Activated naive CD4-positive, alpha-beta T cell treated with anti-CD3 and anti-CD28 coated beads, Interleukin-2, amount 10 ng/mL, durations not matched to agents 7 days and 5 days (primary cell): ENCODE measurements at places on chromosomes 5 and 9.

DNA sequence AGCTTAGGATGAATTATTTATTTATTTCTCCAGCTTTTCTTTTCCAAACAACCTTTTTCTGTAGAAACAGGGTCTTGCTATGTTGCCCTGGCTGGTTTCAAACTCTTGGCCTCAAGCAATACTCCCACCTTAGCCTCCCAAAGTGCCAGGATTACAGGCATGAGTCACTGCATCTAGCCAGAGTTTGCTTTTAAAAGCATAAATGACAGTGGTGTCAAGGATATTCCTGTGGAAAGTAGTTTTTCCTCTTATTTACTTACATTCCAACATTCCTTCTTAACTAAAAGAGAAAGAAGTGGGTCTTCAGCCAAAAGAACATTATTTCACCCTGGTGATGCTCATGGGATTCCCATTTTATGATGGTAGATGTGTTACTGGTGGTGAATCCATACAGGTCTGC is 62.4 kb downstream of the GRIA1 start:
- no peak for DNase-seq
- no peak overlapping the region for H3K4me3 ChIP-seq
- no peaks in the 10 kb centered on the region for H3K27me3 ChIP-seq
- no peak overlapping the region for H3K27ac ChIP-seq
- peaks cover 8% of the 10 kb centered on the region for H3K4me1 ChIP-seq

- H3K27me3 ChIP-seq: peaks cover 13% of the 10 kb centered on the region
- no peaks in the 10 kb centered on the region for H3K4me1 ChIP-seq
- no peaks in the 10 kb centered on the region for H3K36me3 ChIP-seq
These were observed 130.1 kb upstream of the EPB41L4A start for GRCh38 chr5:112549127-112549526.

GRCh38 chr5:154535535-154535934 is 57.5 kb upstream of the HAND1 start:
- no peaks in the 10 kb centered on the region for H3K4me1 ChIP-seq
- H3K36me3 ChIP-seq: no peaks in the 10 kb centered on the region
- no peak overlapping the region for H3K4me3 ChIP-seq
- H3K27me3 ChIP-seq: peaks cover 4% of the 10 kb centered on the region

DNA sequence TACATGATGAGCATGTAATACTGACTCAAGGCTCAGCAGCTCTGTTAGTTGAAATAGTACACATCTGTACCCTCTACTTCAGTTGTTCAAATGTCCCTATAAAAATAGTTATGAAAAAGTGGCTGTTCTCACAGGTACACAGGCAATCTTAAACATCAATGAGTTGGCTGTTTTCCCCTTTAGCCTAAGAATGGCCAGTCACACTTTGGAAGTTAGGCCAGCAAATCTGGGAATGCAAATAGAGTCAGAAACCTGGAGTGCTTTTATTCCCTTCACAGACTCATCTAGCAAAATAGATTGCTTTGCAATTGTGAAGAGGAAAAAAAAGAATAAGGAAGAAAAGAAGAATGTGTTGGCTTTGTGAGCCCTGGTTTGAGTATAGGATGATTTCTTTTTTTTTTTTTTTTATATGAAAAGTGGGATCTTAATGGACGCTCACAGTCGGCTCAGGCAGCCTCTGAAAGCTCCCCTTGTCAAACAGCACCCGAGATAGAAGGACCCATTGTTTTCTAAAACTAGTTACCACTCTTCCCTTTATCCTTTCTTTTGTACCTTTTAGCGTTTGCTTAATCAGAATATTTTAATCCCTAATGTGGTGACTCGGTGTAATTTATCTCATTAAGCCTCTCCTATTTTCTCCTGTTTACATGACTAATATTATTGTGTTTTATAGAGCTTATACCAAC is 27.9 kb upstream of the TLE1 start:
- H3K4me1 ChIP-seq: no peaks in the 10 kb centered on the region
- H3K36me3 ChIP-seq: no peaks in the 10 kb centered on the region
- no peaks in the 10 kb centered on the region for H3K27me3 ChIP-seq
- H3K4me3 ChIP-seq: no peak overlapping the region
- no peak overlapping the region for H3K27ac ChIP-seq

GRCh38 chr5:135393691-135394090 is 5.3 kb downstream of the MACROH2A1 start:
- H3K4me1 ChIP-seq: peaks cover 71% of the 10 kb centered on the region
- no peaks in the 10 kb centered on the region for H3K27me3 ChIP-seq
- H3K4me3 ChIP-seq: no peak overlapping the region
- peaks cover 49% of the 10 kb centered on the region for H3K36me3 ChIP-seq
- H3K27ac ChIP-seq: no peak overlapping the region

GRCh38 chr9:86286278-86286677 is 3.9 kb upstream of the ISCA1 start:
- H3K4me1 ChIP-seq: peaks cover 16% of the 10 kb centered on the region
- peaks cover 5% of the 10 kb centered on the region for H3K36me3 ChIP-seq
- no peak overlapping the region for H3K27ac ChIP-seq
- H3K4me3 ChIP-seq: no peak overlapping the region
- no peak for DNase-seq

DNA sequence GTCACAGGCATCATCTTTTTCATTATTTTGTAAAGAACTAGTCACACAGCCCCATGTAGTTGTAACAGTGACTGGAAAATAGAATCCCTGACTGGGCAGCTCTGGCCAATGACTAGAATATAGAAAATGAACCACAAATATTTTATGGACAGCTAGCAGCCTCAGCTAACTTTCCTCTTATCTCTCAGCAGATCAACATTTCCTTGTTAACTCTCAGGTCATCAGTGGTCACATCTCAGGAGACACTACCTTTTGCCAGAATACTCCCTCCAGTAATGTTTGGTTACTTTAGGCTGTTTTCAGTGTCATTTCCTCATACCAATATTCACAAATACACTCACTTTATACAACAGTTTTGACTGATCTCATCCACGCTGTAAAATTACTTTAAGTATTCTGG is 43.9 kb downstream of the FAM169A start:
- no peak overlapping the region for H3K4me3 ChIP-seq
- H3K36me3 ChIP-seq: no peaks in the 10 kb centered on the region
- no peak overlapping the region for H3K27ac ChIP-seq
- no peaks in the 10 kb centered on the region for H3K27me3 ChIP-seq
- no peak for DNase-seq

DNA sequence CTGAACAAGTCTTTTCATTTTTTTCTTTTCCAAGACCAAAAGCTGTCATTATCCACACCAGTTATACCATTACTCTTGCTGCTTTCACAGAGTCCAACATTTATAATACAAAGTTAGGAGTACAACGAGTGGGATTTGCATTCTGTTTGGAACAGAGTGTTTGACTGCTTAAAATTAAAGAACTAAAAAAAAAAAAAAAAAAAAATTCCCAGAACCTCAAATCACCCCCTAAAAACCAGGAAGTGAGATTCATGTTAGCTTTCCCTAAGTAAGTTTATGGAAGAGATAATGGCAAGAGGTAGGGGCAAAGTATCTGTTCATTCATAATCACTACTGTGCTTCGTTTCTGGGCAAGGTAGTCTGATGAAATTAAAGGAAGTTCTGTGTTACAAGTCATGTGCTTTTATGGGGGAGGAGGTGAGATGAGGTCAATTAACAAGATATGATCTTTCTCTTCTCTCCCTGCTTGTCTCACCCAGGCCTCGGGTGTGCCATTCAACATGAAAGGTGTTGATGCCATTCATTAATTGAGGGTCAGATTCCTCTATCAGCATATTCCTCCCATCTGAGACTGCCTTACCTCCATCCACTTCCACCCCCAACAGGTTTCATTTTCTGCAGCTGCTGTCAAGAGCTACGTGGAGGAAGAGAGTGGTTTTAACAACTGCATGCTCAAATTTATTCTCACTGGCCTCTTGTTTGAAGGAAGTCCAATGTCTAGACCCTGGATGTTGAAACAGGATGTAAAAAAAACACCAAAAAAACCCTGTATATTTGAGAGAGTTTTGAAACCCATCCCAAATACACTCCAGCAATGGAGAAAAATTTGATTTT is 58.1 kb downstream of the MARCHF3 start:
- H3K27me3 ChIP-seq: peaks cover 4% of the 10 kb centered on the region
- H3K4me3 ChIP-seq: peak overlapping the region; percentile 51
- H3K4me1 ChIP-seq: peaks cover 39% of the 10 kb centered on the region

GRCh38 chr9:3447788-3448187 is 78.0 kb downstream of the RFX3 start:
- no peak for DNase-seq
- H3K27me3 ChIP-seq: no peaks in the 10 kb centered on the region
- no peaks in the 10 kb centered on the region for H3K4me1 ChIP-seq
- H3K4me3 ChIP-seq: no peak overlapping the region
- H3K36me3 ChIP-seq: no peaks in the 10 kb centered on the region

DNA sequence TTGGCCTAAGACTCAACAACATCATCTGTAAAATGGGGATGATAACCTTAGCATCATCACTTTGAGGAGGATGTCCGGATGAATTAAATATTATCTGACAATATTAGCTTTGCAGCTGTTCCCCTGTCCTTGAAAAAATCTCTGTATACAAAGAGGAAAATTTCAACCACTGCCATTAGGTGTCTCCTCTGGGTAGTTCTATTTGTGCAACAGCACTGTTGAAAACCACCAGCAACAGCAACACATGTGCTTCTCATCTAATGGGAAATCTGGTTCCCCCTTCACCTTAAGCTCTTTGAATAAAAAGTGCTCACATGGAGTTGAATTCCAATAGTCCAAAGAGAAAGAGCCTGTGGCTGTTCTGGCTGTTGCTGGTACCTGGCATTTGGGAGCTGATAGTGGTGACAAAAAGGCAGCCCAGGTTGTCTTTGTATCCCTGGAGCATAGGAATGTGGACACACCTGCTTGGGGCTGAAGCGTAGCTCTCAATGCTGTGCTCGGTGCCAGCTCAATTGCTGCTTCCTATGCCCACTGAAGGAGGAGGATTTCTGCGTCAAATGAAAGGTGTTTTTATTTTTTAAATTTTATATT is 322.1 kb upstream of the MSX2 start:
- no peak overlapping the region for H3K4me3 ChIP-seq
- DNase-seq: no peak
- H3K4me1 ChIP-seq: no peaks in the 10 kb centered on the region
- no peaks in the 10 kb centered on the region for H3K27me3 ChIP-seq
- H3K27ac ChIP-seq: no peak overlapping the region

DNA sequence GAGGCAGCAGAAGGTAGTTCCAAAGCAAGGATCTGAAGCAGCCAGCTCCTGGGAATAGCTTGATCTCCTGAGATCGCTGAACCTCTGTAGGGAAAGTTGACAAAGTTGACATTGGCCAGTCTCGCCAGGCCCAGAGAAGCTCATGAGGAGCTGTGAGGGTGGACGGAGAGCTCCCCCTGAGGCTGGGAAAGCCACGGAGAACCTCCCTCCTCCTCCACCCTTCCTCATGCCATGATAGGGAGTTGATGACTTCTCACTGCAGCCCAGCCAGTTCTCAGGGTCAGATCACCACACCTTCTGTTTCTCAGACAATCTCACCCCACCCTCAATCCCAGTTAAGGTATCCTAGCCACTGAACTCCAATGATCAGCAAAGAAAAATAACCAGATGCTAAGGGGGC is 30.4 kb upstream of the KCNV2 start:
- H3K4me1 ChIP-seq: no peaks in the 10 kb centered on the region
- H3K27me3 ChIP-seq: no peaks in the 10 kb centered on the region
- H3K4me3 ChIP-seq: no peak overlapping the region
- H3K27ac ChIP-seq: no peak overlapping the region
- no peaks in the 10 kb centered on the region for H3K36me3 ChIP-seq

GRCh38 chr5:118321081-118321480 is 667.3 kb downstream of the DTWD2 start:
- H3K27ac ChIP-seq: no peak overlapping the region
- no peaks in the 10 kb centered on the region for H3K27me3 ChIP-seq
- H3K4me1 ChIP-seq: no peaks in the 10 kb centered on the region
- no peaks in the 10 kb centered on the region for H3K36me3 ChIP-seq
- H3K4me3 ChIP-seq: no peak overlapping the region
